ENCODE measurements at places on chromosomes 12 and 14. TPM values are rescaled to one million over a fixed set of nuclear protein-coding genes. Genes with fewer than 3 reads are reported as not detected.

- DNase-seq = no peak
Measured at GRCh38 chr14:86912709-86913108, 1080.3 kb downstream of the GALC start.

The AKAP3 gene
- polyA plus RNA-seq = 0.14 TPM

The CISTR gene
- not detected for polyA plus RNA-seq

DNA sequence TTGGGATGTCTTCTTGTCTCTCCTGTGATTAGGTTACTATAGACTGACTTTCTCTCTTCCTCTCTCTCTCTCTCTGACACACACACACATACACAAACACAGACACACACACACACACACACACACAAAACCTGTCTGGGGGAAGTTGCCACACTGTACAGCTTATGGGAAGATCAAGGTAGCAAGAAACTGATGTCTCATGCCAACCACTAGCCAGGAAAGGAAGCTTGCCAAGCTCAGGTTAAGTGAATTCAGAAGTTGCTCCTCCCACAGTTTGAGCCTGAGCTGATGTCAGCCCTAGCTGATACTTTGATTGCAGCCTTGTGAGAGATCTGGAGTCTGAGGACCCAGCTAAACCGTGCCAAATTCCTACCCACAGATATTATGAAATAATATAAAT lies 67.1 kb downstream of the PPFIA2 start:
- no peak for DNase-seq

DNA sequence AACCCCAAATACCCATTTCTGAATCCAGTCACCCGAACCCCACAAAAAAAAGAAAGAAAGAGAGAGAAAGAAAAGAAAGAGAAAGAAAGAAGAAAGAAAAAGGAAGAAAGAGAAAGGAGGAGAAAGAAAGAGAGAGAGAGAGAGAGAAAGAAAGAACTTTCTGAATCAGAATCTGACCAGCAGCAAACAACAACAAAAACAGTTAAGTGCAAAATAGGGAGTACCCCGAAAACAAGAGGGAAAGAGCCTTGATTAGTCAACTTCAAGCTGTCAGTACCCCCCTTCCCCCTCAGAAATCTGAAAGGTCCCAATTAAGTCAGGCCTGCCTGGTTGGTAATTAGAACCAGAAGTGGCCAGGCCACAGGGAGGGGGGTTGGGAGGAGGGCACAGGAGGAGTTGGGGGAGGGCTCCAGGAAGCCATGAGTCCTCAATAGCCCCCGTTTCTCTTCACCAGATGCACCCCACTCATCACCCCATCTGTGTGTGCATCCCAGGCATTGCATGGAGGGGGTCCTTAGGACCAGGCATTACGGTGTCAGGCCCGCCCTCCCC lies 9.8 kb downstream of the RARG start:
- DNase-seq = no peak

DNA sequence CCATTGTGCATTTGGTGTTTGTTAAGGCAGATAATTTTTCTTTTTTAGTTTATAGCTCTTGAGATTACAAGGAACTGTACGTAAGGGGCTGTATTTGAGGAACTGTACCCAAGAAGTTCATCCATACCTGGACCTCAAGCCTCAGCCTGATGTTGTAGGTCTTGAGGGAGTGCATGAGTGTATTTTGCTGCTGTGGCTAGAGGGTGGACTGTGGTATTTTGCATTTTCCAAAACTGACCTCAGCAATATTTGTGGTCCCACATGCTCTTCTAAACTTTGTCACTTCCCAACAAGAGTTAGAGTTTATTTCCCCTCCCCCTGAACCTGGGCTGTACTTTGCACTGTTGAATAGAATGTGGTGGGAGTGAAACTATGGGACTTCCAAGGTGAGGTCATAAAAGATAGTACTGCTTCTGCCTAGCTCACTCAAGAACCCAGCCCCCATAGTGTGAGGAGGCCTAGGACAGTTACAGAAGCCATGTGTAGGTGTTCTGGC lies 42.2 kb upstream of the FBXO33 start:
- DNase-seq = no peak

The IQSEC3 gene
- polyA plus RNA-seq = not detected

DNA sequence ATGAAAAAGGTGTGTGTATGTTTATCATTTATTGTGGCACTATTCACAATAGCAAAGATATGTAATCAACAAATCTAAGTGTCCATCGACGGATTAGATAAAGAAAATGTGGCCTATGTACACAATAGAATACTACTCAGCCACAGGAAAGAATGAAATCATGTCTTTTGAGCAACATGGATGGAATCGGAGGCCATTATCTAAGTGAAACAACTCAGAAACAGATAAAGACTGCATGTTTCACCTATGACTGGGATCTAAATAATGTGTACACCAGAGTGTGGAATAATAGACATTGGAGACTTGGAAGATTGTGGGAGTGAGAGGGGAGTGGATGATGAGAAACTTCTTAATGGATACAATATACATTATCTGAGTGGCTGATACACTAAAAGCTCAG lies 44.0 kb downstream of the CCER1 start:
- no peak for DNase-seq

GRCh38 chr12:32854097-32854496 lies 42.5 kb downstream of the PKP2 start:
- no peak for DNase-seq

DNA sequence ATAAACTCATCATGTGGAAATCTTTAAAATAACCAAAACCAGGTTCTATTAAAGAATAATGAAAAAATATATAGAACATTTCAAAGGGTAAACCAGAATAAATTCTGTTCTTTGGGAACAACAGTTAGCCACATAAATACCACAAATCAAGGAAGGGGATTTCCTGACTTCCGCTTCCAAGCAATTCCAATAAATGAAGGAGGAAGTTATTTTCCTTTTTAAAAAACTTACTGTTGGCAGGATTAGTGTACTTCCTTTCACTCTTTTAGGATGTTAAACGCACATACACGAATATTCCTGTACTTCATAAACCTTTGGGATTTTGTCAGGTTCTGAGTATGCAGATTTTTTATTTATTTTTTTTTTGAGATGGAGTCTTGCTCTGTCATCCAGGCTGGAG lies 13.7 kb upstream of the LIMA1 start:
- no peak for DNase-seq

The C14orf39 gene
- polyA plus RNA-seq = not detected

GRCh38 chr12:6541371-6542165 lies 7.3 kb downstream of the GAPDH start:
- no peak for DNase-seq

DNA sequence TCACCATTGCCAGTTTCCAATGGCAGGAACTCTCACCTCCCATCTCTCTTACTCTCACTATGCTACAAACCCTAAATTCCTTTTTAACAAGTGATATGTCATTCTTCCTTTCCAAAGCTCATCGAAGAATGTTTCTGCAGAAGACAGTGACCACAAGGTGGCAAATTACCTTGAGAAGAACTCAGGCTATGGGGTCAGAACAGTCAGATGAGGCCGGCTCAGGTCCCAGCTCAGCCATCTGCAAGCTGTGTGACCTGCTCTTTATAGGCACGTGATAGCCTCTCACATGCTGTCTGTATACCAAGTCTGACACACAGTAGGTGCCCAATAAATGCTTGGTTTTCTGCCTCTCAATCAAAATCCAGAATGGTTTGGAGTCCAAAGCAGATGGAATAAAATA lies 80.7 kb downstream of the FOXN3 start:
- no peak for DNase-seq

DNA sequence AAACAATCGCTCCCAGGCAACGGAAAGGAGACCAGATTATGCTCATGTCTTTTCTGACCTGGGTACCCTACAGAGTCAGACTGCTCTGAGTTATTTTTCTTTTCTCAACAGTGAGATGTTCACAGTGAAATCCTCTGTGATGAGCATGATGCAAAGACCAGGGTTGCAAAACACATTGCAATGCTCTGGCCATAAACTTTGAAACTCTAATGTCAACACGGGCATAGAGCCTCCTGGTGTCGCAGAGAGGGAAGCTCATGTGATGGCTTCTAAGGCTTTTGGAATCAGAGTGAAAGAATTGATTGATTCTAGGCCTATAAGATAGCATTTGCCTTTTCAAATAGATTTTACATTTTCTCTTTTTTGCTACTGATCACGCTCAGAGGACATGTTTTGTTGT lies 193.4 kb downstream of the RASSF9 start:
- peak; percentile 37 for DNase-seq

The ADAM21 gene
- polyA plus RNA-seq = 0.04 TPM

DNA sequence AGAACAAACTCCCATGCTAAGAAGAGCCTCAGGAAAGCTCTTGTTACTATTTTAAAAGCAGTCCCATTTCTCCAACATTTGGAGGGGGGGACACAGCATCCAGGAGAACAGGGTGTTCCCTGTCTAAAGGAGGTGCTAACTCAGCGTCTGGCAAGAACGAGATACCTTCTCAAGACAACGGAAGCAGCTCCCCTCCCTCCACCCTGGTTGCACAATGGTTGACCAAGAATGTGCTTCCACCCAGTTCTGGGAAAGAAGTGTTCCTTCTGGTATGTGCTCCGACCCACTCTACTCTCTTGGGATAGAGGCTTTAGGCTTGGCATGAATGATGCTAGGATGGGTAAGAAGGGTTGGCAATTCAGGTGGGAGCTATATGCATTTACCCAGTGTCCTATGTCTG lies 1.5 kb upstream of the KRT6A start:
- no peak for DNase-seq

GRCh38 chr14:94775091-94775870 lies 5.4 kb upstream of the GSC start:
- no peak for DNase-seq

GRCh38 chr14:87255058-87255457 lies 737.9 kb downstream of the GALC start:
- no peak for DNase-seq

The TAS2R9 gene
- not detected for polyA plus RNA-seq

The AKAP6 gene
- polyA plus RNA-seq = 0.22 TPM

- DNase-seq = no peak
Measured at GRCh38 chr12:64621257-64621942, 11.1 kb downstream of the RASSF3 start.

The CLEC4E gene
- not detected for polyA plus RNA-seq

DNA sequence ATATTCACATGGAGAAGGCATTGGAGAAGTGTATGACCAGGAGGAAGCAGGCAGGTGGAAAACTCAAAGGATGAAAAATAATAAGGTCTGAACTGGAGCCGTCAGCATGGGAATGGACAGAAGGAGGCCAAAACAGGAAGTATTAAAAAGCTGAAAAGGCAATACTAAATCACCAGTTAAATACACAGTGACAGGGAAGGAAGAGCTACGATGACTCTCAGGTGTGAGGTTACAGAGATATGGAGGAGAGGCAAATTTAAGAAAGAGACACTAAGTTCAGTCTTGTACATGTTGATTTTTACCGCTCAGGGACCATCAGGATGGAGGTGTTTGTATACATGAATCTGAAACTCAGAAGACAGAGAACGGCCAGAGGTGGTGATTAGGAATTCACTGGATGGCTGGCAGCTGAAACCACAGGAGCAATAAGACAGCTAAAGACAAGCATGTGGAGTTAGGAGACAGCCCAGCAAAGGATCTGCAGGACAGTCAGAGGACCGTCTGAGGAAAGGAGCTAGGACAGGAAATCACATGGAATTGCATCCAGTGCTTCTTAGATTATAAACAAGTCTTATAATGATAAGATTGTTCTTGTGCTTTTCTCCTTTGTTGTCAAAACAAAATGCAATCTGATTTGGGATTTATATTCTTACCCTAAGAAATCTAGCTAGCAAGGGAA lies 33.9 kb upstream of the CDKN3 start:
- no peak for DNase-seq

- no peak for DNase-seq
Measured at GRCh38 chr12:93521225-93522080, 51.0 kb upstream of the SOCS2 start.
